Stimulated activated CD8-positive, alpha-beta memory T cell treated with anti-CD3 and anti-CD28 coated beads, Interleukin-12 subunit alpha, Interleukin-12 subunit beta, amount 100 ng/mL, for 1 hour (primary cell): ENCODE measurements at places on chromosomes 5 and 9.

- no peak for DNase-seq
Measured at GRCh38 chr5:160280384-160281095, 31.8 kb downstream of the CCNJL start.

DNA sequence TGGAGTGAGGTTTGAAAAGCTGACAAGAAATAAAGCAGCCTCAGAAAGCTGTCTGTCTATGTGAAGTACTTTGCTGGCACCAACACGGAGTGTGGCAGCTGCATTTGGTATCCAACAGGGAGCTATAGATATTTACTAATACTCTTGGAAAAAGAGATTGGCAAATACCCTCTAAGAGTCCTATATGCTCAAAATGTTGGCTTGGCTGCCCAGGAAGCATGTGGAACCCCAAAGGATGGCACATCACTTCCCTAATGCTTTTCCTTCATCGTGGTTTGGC is 398.3 kb downstream of the TLE4 start:
- DNase-seq: no peak

DNA sequence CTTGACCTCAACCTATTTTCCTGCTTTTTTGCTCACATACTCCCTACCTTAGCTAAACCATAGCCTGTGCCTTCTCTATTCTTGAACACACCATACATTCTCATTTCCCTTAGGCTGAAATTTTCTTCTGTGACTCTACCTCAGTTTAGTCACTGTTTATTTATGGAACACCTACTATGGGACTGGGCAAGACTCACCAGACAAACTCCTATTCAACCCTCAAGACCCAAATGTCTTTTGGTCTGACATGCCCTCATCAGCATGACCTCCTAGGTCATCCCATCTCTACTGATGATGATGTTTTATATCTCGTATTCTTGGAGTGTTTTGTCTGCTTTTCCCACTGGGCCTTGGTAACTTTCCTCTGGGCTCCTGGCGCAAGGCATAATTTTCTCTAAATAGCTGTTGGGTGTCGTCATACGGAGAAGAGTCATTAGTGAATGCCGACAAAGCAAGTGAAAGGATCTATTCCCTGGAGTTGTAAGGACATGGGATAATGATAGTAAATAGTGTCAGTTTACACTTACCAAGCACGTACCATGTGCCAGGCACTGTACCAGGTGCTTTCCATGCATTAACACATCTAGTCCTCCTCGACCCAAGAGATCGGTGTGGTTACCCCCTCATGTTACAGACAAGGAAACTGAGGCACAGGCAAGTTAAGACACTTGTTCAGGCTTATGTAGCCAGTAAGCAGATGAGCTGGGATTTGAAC is 22.4 kb upstream of the PITX1 start:
- DNase-seq: no peak

- no peak for DNase-seq
Measured at GRCh38 chr5:16970826-16971225, 34.7 kb upstream of the MYO10 start.

GRCh38 chr5:64165500-64166200 is at the start of gene RNF180:
Gene RNF180 (plus strand): TSS chr5:64165843. CDS start chr5:64200808, 34,965 bp downstream.
- no peak for DNase-seq
